Glutamatergic neuron (in vitro differentiated cells): ENCODE measurements at places on chromosomes 6 and 20. TPM values are rescaled to one million over a fixed set of nuclear protein-coding genes. Genes with fewer than 3 reads are reported as not detected.
A peak's percentile ranks its signal among the peaks of the same experiment; 100 is the strongest.

The MANEA gene
- total RNA-seq: 11.7 TPM

DNA sequence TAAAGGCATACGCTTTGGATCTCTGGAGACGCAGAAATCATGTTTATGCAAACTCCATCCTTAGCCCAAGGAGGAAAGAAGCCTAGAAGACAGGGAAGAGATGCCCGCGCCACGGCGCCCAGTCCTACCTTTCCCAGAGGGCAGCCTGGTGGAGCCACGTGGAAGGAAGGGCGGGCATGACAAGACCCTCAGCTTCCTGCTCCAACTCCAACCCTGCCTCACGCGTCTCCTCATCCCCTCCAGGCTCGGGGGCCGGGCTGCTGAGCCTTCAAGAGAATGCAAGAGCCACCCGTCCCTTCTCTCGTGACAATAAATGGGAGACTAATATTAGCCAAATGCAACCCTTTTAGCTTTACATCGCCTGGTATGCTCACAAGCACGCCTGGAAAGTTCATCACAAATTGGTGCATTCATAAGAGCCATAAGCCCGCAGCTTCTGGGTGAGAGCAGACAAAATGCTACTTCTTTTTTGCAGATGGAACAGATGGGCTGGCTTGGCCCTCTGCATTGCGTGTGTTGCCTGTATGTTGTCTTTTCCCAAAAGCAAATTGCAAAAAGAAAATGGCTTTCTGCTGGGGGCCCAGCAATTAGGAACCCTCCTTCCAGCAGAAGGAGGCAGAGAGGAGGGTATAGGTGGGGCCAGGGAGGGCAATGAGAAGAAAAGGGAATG lies 8.2 kb upstream of the NTSR1 start:
- DNase-seq: no peak

DNA sequence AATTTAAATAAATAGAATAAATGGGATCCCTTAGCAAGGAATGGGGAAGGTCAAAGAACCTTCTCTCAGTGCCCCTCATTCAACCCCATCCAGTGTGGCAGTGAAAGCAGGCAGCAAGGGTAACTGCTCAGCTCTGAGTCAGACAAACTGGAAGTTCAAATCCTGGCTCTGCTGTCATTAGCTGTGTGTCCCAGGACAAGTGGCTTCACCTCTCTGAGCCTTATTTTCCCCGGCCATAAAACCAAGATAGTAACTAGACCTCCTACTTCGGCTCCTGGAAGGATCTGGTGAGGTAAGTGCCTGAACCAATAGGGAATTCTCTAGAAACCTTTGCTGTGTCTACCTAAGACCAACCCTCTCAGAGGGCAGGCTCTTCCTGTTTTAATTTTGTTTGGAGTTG lies 4.1 kb downstream of the GHRH start:
- no peak for DNase-seq

GRCh38 chr6:145225500-145225899 lies 509.8 kb downstream of the EPM2A start:
- no peak for DNase-seq

DNA sequence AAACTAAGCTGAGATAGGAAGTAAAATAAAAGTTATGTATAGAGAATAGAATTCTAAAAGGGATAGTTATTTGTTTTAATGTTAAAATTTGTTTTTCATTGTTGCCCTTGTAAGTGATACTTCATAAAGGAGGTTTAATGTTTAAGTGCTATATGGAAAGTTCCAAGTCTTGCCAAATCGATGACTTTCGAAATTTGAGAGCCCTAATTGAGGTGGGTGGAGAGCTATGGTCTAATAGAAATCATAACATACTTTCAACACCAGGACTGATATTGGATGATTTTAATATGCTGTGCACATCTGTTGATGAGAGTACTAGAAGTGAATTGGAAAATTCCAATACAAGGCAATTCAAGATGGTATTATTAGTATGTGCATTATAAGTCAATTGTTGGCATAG lies 64.6 kb downstream of the RNF144B start:
- DNase-seq: no peak

DNA sequence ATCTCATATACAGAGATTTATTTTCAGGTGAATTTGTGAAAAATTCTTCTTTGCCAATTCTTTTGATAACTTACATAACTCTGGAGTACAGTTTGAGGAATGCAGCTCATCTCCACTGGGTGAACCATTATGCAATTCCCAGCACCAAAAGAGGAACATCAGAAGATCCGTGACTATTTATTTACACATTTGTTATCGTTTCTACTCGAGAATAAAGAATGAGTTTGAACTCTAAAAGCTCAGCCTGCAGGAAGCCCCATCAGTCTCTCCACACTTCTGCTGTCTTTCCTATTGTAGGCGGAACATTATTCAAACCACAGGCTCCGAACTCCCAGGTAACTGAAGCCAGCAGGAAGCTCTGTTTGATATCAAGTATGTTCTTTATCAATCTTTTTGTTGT lies 95.9 kb upstream of the IFNGR1 start:
- DNase-seq: no peak

DNA sequence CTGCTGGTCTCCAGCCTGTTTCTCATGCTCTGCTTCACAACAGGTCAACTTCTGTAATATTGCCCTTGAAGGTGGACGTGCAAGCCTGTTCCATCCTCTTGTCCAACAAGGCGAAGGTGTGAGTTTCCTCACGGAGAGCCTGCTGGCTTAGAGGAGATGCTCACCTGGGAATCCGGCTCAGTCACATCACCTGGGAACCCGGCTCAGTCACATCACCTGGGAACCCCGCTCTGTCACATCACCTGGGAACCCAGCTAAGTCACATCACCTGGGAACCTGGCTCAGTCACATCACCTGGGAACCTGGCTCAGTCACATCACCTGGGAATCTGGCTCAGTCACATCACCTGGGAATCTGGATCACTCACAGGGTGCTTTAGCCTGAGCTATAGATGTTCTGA lies 230.1 kb downstream of the ERMARD start:
- DNase-seq: peak; percentile 3

The DEFB125 gene
- total RNA-seq: not detected

The TP53TG5 gene
- not detected for total RNA-seq
